ENCODE measurements at places on chromosomes 12 and 14. TPM values are rescaled to one million over a fixed set of nuclear protein-coding genes. Genes with fewer than 3 reads are reported as not detected.

DNA sequence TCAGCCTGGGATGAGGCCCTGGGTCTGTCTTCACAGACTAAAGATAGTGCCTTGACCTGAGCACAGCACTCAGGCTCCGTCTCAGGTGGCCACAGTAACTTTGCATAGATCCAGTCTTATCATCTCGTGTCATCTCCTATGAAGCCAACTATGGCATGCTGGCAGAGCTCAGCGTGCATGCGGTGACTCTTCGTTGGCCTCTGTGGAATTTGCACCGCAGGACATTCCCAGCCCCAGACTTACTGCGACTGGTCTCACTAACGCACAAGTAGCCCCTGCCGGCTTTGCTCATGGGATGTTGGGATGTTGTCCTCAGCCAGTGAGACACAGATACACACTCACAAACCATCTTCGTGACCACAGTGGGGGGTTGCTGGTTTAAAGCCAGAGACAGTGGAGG lies 199.6 kb downstream of the CHST11 start:
- no peak for DNase-seq

GRCh38 chr12:62787023-62787422 lies 147.9 kb downstream of the PPM1H start:
- no peak for DNase-seq

The NKX2-8 gene
- total RNA-seq: not detected

DNA sequence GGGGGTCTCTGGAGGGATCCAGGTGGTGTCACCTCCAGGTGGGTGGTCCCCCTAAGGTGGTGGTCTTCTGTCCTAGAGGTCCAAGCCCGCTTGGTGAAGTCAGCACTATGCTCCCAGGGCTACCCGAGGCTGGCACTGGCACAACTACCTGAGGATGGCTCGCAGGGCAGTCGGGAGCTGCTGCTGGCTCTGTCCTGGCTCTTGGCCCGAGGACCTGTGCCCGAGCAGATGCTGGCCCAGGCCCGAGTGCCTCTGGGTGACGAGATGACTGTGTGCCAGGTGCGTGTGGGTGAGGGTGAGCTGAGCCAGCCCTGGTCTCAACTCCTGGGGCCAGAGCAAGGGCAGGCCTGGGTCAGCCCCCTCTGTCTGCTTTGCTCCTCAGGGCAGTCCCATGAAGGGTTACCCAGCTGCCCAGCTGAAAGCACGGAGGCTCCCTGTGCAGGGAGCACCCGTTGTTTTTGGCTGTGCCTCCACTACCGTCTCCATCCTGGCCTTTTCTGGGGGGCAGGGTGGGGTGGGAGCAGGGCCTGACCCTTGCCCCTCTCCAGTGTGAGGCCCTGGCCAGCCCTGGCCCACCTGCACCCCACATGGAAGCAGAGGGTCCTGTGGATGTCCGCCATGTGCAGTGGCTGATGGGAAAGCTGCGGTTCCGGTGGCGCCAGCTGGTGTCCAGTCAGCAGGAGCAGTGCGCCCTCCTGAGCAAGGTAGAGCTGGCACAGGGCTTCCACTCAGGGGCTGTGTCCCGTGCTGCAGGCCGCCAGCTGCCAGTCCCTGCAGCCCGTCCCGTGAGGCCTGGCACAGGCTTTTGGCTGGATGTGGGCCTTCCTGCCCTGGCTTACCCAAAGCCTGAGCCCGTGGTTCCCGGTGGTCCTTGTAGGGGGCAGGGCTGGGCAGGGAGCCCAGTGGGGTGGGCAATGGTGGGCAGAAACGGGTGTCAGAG lies 1.3 kb downstream of the TEDC1 start:
- peak; percentile 38 for DNase-seq

The OAS2 gene
- 18.1 TPM for total RNA-seq

GRCh38 chr12:91523831-91524230 lies 341.2 kb upstream of the DCN start:
- DNase-seq: no peak

The PPP1CC gene
- 224 TPM for total RNA-seq

The RDH12 gene
- total RNA-seq: not detected

The NFATC4 gene
- 95.6 TPM for total RNA-seq

The C12orf60 gene
- total RNA-seq: 0.77 TPM

All from uterus (tissue), 4 donors.